ENCODE measurements at places on chromosomes 7 and 10.

DNA sequence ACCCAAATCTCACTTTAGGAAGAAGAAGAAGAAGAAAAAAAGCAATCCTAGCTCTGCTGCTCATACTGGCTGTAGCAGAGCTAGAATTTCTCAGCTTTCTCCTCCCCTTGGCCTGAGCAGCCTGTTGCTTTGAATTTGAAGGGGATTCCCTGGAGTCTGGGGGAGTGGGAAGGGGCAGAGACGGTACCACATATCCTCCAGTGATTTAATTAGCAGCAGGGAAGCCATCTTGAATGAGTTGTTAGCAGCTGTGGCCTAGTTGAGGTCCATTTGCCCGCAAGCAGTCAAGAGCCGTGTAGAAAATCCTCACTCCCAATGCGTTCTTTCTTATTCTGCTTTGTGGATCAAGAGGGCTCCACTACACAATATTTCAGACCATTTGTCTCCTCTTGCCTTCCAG, 16.5 kb downstream of the PDE6C start:
- no peak for DNase-seq

GRCh38 chr7:98795741-98796493, 73.9 kb downstream of the TMEM130 start:
- DNase-seq, result no peak

DNA sequence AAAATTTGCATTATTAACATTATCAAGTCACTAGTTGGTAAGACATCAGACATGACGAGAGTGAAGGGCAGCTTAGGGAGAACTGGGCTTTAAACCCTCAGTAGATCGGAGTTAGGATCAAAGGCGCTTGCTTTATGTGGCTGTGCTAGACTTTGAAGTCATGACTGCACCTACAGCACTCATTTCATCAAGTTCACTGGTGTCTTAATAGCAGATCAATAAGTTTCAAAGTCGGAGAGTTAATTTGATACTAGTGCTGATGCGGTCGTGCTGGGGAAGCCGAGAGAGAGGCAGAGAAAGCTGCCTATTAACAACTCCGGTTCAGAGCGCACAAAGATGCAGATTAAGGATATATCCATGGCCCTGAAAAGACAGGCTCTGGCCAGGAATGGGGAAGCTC, 172.9 kb downstream of the TCF7L2 start:
- no peak for DNase-seq

- no peak for DNase-seq
These were observed 39.3 kb upstream of the PODXL start for GRCh38 chr7:131595699-131596098.

Data from dermis blood vessel endothelial cell (primary cell).